ENCODE measurements at places on chromosomes 6 and 20.
A peak's percentile ranks its signal among the peaks of the same experiment; 100 is the strongest.

DNA sequence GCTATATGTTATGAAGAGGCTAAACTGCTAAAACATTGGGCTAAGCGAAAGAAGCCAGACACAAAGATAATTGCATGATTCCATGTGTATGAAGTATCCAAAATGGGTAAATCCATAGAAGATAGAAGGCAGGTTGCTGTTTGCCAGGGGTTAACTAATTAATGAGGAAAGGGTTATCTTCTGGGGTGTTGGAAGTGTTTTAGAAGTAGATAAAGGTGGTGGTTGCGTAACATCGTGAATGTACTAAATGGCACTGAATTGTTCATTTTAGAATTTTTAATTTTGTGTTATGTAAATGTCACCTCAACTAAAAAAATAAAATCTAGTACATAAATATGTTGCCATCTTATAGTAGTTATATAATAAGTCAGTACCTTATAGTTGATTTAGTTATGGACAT lies 104.4 kb upstream of the ADGRF4 start:
- DNase-seq: no peak

- DNase-seq: no peak
Measured at GRCh38 chr6:47478233-47479139, 897 bp downstream of the CD2AP start.

DNA sequence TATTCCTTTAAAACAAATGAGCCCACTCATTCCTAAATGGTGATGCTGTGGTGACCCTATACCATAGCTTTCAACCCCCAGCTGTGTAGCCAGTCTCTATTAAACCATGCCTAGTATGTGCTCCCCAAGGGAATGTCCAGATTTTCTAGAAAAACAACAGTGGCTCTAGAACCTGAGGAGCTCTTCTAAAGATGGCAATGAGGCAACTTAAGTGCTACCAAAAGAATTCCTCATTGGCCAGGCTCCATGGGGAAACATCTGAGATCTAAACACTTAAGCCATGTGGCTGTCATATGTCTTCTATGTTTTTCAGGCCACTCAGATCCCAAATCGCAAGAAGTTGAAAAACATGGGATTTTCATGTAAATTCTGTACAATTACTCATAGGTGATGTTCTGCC lies 191.0 kb downstream of the TPBG start:
- DNase-seq: no peak

- DNase-seq: no peak
Measured at GRCh38 chr20:40686893-40687292, 2.1 kb downstream of the MAFB start.

DNA sequence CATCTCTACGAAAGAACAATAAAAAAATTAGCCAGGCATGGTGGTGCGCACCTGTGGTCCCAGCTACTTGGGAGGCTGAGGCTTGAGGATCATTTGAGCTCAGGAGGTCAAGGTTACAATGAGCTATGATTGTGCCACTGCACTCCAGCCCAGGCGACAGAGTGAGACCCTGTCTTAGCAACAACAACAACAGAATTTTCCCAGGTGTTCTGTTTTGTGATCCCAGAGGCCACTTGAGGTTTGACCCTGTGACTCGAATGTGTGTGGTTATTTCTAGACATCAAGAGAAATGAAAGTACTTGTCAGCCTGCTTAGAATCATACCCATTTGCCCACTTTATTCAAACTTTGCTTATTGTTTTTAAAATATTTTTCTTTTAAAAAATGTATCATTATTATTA lies 117.6 kb upstream of the CLDN20 start:
- DNase-seq: no peak

DNA sequence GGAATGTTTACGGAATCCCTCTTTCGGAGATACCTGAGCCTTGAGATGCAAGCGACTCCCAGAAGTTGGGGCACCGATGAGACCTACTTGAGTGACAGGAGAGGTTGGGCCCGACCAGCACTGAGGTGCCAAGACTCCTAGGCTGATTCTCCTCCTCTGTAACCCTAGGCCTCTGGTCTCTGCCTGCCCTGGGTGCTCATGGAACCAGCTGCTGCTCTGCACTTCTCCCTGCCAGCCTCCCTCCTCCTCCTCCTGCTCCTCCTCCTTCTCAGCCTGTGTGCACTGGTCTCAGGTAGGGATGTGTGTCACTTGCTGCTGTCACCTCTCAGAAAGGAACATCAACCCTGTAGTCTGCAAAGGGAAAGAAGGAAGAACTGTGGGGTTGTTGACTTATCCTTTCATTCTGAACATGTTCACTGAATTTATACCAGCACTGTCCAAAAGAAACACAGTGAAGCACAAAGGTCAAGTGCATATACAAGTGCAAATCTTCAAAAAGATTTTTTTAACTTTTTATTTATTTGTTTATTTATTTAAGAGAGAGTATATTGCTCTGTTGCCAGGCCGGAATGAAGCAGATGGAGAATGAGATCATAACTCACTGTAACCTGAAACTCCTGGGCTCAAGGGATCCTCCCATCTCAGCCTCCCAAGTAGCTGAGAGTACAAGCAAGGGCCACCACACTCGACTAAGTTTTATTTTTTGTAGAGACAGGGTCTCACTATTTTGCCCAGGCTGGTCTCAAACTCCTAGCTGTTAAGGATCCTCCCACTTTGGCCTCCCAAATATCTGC lies 913 bp downstream of the BTN2A2 start:
- peak; percentile 65 for DNase-seq

DNA sequence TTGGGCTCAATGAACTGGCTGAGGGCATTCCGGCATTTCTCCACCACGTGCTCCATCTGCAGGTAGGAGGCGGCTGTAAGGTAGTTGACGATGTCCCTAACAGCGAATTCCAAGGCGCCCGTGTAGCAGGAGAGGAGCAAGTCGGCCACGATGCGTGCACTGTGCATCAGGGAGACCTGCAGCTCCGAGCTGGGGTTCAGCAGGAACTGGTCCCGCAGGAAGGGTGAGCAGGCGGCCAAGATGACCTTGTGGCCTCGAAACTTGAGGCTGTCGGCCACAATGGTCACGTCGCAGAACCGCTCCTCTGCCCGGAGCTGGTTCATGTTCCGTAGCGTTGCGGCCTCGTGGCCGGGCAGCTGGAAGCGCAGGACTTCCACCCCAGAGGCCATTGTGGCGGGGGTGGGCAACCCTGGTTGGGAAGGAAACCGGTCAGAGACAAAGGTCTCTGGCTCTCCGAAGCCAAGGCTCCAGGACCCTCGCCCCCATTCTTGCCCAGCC lies 920 bp downstream of the ZBTB12 start:
- DNase-seq: no peak

DNA sequence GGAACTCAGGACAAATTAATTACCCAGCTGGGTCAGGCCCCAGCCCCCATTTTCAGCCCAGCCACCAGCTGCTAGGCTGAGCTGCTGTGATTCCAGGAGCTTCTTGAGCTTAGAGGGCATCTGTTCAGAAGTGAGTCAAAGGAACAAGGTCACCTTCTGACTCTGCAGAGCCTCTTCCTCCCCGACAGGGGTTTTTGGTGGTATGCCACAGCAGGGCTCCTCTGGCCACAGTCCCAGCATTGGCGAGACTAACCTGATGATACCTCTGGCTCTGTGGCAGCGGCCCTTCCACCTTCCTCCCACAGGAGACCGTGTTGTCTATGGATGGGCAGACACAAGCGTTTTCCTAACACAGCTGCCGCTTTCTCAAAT lies 39.7 kb downstream of the ZC3H12D start:
- no peak for DNase-seq

GRCh38 chr20:17617212-17617867 lies 47.5 kb downstream of the DSTN start:
- DNase-seq: no peak

- no peak for DNase-seq
Measured at GRCh38 chr6:17983730-17984129, 3.7 kb downstream of the KIF13A start.

GRCh38 chr20:37867289-37868195 lies 35.4 kb upstream of the VSTM2L start:
- no peak for DNase-seq

DNA sequence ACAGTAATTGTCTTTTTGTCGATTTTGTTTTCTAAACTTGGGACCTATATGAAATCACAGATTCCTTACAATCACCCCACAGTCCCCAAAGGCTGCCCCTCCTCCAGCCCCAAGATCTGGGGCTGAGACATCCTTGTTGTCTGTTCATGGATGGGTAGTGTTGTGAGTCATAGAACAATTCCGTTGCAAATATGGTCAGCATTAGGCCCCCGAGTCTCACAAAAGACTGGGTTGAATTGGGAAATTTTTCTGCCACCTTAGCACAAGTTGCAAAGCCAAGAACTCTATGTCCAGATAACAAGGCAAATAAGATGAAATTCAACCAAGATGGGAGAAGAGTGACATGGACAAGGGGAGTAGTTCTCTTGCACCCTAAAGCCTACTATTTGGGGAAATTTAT lies 10.5 kb upstream of the TAB2 start:
- no peak for DNase-seq

- DNase-seq: no peak
Measured at GRCh38 chr6:18820725-18821124, 433.6 kb downstream of the RNF144B start.

GRCh38 chr6:112833581-112834131 lies 486.5 kb downstream of the RFPL4B start:
- DNase-seq: peak; percentile 95

DNA sequence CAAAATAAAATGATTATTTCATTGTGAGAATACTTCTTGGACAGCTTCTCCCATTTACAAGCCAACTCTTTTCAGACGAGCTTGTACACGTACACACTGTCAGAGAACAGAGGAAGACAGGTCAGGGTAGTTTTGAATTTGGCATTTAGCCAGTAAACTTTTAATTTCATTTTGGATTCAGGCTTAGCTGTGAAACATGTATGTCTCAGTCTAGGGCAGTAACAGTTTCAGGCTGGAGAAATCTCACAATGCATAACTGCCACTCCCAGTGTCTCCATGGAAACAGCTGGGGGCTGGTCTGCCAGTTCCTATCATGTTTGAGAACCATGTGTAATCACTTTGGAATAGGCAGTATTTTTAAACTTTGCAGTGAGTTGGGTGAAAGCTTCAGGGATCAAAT lies 22.0 kb upstream of the QKI start:
- no peak for DNase-seq

DNA sequence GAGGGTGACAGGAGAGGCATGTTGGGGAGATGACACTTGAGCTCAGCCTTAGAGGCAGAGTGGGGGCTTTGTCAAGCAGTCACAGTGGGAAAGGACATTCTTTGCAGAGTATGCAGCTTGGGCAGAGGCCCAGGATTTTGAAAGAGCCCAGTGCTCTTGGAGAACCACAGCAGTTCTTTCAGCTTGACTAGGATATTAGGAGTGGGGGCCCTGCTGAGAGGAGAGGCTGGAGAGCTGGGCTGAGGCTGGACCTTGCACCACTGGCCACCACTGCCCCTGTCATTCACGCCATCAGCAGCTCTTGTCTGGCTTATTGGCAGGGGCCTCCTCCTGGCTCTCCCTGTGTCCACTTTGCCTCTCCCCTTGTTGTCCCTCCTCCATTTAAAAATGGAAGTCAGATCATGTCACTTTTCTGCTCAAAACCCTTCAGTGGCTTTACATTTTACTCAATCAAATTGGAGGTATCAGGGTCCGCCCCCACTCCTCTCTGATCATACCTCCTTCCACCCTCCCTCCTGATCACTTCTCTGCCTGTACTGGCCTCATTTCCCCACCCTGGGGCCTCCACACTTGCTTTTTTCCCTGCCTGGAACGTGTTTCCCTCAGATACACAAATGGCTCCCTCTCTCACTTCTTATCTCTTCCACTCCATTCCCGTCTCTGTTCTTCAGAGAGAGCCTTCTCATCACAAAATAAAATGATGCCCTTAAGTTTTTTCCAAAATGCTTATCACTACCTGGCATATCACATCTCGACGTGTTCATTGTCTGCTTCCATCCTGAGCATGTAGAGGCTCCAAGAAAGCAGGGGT lies 10.5 kb downstream of the MANBAL start:
- DNase-seq: no peak

DNA sequence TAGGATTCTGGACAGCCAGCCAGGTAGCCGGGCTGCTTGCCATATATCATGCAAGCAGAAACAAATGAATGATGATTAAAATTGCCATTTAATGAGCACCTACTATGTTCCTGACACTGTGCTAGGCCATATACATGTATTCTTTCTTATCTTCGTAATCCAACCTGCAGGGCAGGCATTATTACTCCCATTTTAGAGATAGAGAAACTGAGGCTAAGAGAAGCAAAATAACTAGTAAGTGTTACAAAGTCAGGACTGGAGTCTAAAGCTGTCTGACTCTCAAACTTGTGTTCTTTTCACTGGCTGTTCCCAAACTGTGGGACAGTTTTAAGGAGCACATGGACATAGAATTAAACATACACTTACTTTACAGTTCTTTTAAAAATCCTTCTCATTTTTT lies 2.0 kb downstream of the CD40 start:
- no peak for DNase-seq

GRCh38 chr6:110748453-110748852 lies 66.8 kb downstream of the CDK19 start:
- no peak for DNase-seq

DNA sequence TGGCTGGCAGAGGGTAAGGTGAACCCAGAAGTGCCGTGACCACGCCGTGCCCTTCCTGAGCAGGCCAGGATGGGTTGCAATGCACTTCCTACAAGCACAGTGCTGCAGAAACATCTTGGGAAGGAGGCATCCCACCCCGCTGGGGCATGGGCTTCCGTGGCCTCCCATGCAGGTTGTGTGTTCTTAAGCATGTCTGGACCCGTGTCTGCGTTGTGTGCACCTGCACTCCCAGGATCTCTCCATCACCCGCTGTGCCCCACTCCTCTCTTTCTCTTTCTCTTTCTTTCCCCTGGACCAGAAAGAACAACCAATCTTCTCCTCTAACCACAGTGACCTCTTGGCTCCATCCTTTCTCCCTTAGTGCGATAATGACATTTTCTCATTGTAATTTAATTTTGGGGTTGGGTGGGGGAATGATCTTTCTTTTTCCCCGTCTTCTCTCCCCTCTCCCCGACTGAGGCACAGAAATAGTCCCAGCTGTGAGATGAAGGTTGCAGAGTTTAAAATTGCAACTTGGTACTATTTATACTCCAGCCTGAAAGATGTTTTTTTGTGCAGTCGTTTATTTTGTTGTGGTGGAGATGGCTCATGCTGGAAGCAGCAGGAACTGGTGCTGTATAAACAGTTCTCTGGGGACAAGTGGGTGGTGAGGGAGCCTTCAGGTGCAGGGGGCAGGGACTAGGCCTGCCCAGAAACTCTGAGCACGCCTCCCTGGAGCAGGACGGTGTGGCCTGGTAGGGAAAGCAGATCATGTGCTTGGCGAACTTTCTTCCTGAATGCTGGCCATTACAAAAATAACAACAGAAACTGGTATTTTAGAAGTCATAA lies 20.5 kb downstream of the BCAS4 start:
- DNase-seq: no peak

All from NCI-H446 (cell line).